ENCODE measurements at places on chromosomes 1 and 21.

DNA sequence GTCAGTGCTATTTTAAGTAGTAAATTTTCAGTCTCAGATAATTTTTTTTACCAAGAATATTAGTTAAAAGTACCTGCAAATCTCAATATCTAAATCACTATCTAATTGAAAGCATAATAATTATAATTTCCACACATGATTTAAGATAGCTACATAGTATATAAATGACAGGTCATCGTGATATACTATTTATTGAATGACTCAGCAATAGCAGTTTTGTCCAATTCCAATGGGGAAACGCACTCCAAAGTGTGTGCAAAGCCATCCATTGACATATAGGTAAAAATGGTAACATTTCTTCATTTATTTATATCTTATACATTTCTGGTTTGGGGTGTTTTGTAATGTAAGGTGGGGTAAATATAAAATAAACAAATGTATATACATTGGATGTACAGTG is 19.5 kb downstream of the ADGRL4 start:
- DNase-seq: no peak

DNA sequence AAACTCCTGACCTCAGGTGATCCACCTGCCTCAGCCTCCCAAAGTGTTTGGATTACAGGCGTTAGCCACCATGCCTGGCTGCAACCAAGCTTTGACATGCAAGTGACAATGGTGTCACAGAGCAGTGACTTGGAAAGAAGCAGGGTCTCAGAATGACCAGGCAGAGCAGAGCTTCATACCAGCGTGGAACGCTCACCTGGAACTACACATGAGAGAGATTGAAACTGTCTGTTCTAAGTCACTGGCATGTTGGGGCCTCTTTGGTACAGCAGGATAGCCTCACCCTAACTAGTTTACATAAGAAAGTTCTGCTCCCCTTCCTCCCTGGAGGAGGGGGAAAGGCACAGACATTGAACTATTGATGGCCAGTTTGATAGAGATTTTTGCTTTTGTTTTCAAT is 47.5 kb upstream of the ITPKB start:
- DNase-seq: no peak

DNA sequence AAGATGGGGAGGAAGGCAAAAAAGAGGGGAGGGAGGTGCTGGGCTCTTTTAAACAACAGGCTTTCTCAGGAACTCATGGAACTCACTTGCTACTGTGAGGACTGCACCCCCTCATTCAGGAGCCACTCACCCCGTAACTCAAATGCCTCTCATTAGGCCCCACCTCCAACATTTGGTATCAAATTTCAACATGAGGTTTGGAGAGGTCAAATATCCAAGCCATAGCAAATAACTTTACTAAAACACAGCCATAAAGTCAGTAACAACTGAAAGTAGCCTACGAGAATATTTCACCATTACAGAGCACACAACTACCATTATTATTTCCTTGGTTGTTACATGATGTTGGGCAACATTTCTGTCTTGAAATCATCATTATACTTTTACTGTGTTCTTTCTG is 13.1 kb upstream of the DMRTB1 start:
- DNase-seq: no peak

GRCh38 chr1:197137322-197137721 is 9.1 kb downstream of the ASPM start:
- DNase-seq: no peak

- DNase-seq: no peak
Observed at GRCh38 chr1:214438075-214438474, 113.3 kb downstream of the PTPN14 start.

- DNase-seq: no peak
Observed at GRCh38 chr1:59431566-59432294, 134.8 kb downstream of the FGGY start.

GRCh38 chr1:29849038-29849750 is 612.9 kb downstream of the PTPRU start:
- DNase-seq: peak; percentile 11

- no peak for DNase-seq
Observed at GRCh38 chr1:215132156-215132555, 49.6 kb downstream of the KCNK2 start.

- no peak for DNase-seq
Observed at GRCh38 chr1:43796111-43796581, 88.8 kb downstream of the ST3GAL3 start.

GRCh38 chr1:206472454-206472853 is 2.2 kb downstream of the IKBKE start:
- DNase-seq: no peak
